Effector memory CD4-positive, alpha-beta T cell (primary cell): ENCODE measurements at places on chromosomes 3 and 15.

DNA sequence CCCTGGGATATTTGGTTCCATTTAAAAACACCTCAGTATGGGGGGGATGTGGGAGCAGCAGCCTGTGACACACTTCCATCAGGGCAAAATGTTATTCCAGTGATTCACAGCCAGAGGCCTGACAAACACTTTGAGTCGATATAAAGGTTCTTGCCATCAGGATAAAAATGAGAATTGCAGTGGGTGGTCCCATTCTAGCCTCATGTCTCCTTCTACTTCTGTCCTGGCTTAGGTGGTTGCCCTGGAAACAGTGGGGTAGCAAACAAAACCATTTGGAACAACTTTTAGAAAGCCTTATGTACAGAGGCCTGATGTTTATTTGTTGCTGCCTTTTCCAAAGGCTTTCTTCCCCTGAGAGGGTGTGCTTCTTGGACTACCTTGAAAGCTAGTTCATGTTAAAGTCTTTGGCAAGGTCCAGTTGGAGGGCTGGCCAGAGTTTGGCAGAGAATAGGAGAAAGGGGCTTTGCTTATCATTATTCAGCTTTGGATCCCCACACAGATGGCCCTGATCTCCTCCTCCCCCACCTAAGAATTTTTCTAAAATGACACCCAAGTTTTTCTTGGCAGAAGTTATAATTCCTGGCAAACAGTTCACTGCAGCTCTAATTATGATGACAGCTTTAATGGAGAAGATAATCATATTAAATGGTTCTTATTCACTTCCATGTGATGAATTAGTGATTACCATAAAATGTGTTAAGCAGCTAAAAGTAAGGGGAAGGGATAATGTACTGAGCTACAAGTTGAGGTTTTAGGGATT lies 84.2 kb upstream of the ZNF280D start:
- no peaks in the 10 kb centered on the region for H3K36me3 ChIP-seq
- no peak overlapping the region for H3K27ac ChIP-seq
- H3K4me1 ChIP-seq: no peaks in the 10 kb centered on the region
- H3K4me3 ChIP-seq: no peak overlapping the region

- no peaks in the 10 kb centered on the region for H3K27me3 ChIP-seq
- DNase-seq: no peak
- H3K4me1 ChIP-seq: no peaks in the 10 kb centered on the region
- peaks cover 15% of the 10 kb centered on the region for H3K36me3 ChIP-seq
These were observed 5.5 kb upstream of the RSL24D1 start for GRCh38 chr15:55202206-55202605.

DNA sequence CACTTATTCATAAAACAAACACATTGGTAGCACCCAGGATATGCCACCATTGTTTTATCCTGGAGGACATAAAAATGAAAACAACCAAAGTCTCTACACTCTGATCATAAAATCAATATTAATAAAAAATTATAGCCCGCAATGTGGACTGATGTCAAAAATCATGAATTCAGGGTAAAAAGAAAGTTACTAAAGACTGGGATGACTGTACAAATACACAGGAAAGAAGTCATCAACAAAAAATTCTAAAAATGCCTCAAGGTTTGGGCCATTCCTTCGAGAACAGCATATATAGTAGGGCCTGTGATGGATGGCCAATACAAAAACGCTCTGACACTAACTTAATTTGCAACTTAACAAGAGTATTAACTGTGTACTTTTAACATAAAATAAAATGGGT lies 76.8 kb downstream of the THBS1 start:
- no peak overlapping the region for H3K27ac ChIP-seq
- no peaks in the 10 kb centered on the region for H3K4me1 ChIP-seq
- H3K36me3 ChIP-seq: no peaks in the 10 kb centered on the region
- no peaks in the 10 kb centered on the region for H3K27me3 ChIP-seq

GRCh38 chr15:76913737-76914136 lies 8.6 kb upstream of the SCAPER start:
- H3K4me3 ChIP-seq: no peak overlapping the region
- no peaks in the 10 kb centered on the region for H3K4me1 ChIP-seq
- no peak for DNase-seq
- H3K36me3 ChIP-seq: no peaks in the 10 kb centered on the region
- H3K27me3 ChIP-seq: no peaks in the 10 kb centered on the region

GRCh38 chr3:123357275-123357674 lies 91.6 kb downstream of the ADCY5 start:
- no peaks in the 10 kb centered on the region for H3K4me1 ChIP-seq
- no peak for DNase-seq
- H3K4me3 ChIP-seq: no peak overlapping the region
- no peaks in the 10 kb centered on the region for H3K27me3 ChIP-seq
- no peak overlapping the region for H3K27ac ChIP-seq
- H3K36me3 ChIP-seq: no peaks in the 10 kb centered on the region
